Placental epithelial cell (primary cell): ENCODE measurements at places on chromosomes 4 and X. TPM values are rescaled to one million over a fixed set of nuclear protein-coding genes. Genes with fewer than 3 reads are reported as not detected.

The MAGEA6 gene
- total RNA-seq = not detected in 2 replicates

The GUF1 gene
- 15.3 and 23.2 TPM in 2 replicates for total RNA-seq

The MAGEC1 gene
- not detected in 2 replicates for total RNA-seq

The MAML3 gene
- 0.43 and 1.2 TPM in 2 replicates for total RNA-seq

The PRDM8 gene
- not detected in 2 replicates for total RNA-seq

The ZFP42 gene
- total RNA-seq = 54.6 and 59.4 TPM in 2 replicates

The METTL14 gene
- 13.0 and 27.9 TPM in 2 replicates for total RNA-seq

The KLHL13 gene
- 0.11 and 0.39 TPM in 2 replicates for total RNA-seq

The NR3C2 gene
- 52.4 and 53.4 TPM in 2 replicates for total RNA-seq

The FAM47E gene
- total RNA-seq = 1.4 and 3.1 TPM in 2 replicates

The GPR78 gene
- 9.1 and 16.9 TPM in 2 replicates for total RNA-seq

The UCP1 gene
- total RNA-seq = 0.11 TPM in 1 of 2 replicates, not detected in the other

The SLC10A4 gene
- total RNA-seq = not detected in 2 replicates

The TMSB15A gene
- 1.6 and 6.0 TPM in 2 replicates for total RNA-seq

The CSN1S1 gene
- not detected in 2 replicates for total RNA-seq

The FHDC1 gene
- 4.7 and 9.1 TPM in 2 replicates for total RNA-seq

The ZFYVE28 gene
- total RNA-seq = 7.7 and 8.2 TPM in 2 replicates

The PNMA3 gene
- not detected in 2 replicates for total RNA-seq

The SSX2 gene
- total RNA-seq = not detected in 2 replicates

The SLC4A4 gene
- 0.11 and 0.39 TPM in 2 replicates for total RNA-seq

The OPHN1 gene
- 10.1 and 18.5 TPM in 2 replicates for total RNA-seq

The HS6ST2 gene
- not detected in 2 replicates for total RNA-seq

The MAGEA10 gene
- not detected in 2 replicates for total RNA-seq

The DNAAF6 gene
- total RNA-seq = not detected in 2 replicates

The NSG1 gene
- 102 and 108 TPM in 2 replicates for total RNA-seq

The SMAD1 gene
- total RNA-seq = 6.2 and 15.7 TPM in 2 replicates

The IQSEC2 gene
- total RNA-seq = 7.9 and 9.7 TPM in 2 replicates

The GRPR gene
- not detected in 2 replicates for total RNA-seq

The GPR119 gene
- total RNA-seq = not detected in 2 replicates

The TIGD4 gene
- total RNA-seq = under 0.01 TPM in 1 of 2 replicates, not detected in the other

The TEX13C gene
- not detected in 2 replicates for total RNA-seq

The TCEAL9 gene
- 37.8 and 71.1 TPM in 2 replicates for total RNA-seq

The FATE1 gene
- not detected in 2 replicates for total RNA-seq

The MSX1 gene
- total RNA-seq = under 0.01 and 1.1 TPM in 2 replicates

The NEUROG2 gene
- total RNA-seq = not detected in 2 replicates

The GYPA gene
- not detected in 2 replicates for total RNA-seq

The MAGEB18 gene
- not detected in 2 replicates for total RNA-seq

The YY2 gene
- total RNA-seq = 0.98 and 1.6 TPM in 2 replicates

The CTAG1B gene
- not detected in 2 replicates for total RNA-seq

The MAP7D2 gene
- 0.39 and 1.1 TPM in 2 replicates for total RNA-seq

The PDZD4 gene
- 0.39 TPM in 1 of 2 replicates, not detected in the other for total RNA-seq

The CENPVL3 gene
- 0.11 TPM in 1 of 2 replicates, not detected in the other for total RNA-seq

The BANK1 gene
- 0.33 and 0.39 TPM in 2 replicates for total RNA-seq
